ENCODE measurements at places on chromosomes 12 and 14. TPM values are rescaled to one million over a fixed set of nuclear protein-coding genes. Genes with fewer than 3 reads are reported as not detected.

The LPAR5 gene
- not detected for total RNA-seq

The NKX2-8 gene
- not detected for total RNA-seq

The NTN4 gene
- total RNA-seq = 1.4 TPM

The BICD1 gene
- total RNA-seq = 13.1 TPM

The ITGA5 gene
- total RNA-seq = 38.4 TPM

The SUDS3 gene
- total RNA-seq = 42.4 TPM

The ARHGEF40 gene
- total RNA-seq = 63.9 TPM

The GPR162 gene
- 5.4 TPM for total RNA-seq

The THTPA gene
- 14.0 TPM for total RNA-seq

The TMEM119 gene
- 0.85 TPM for total RNA-seq

The CNTN1 gene
- total RNA-seq = 2.9 TPM

The KRAS gene
- 19.5 TPM for total RNA-seq

The C12orf54 gene
- total RNA-seq = not detected

The GALNT16 gene
- 1.2 TPM for total RNA-seq

The MUCL1 gene
- not detected for total RNA-seq

The ERBB3 gene
- total RNA-seq = 39.8 TPM

The SLCO1B1 gene
- total RNA-seq = 0.04 TPM

The NINJ2 gene
- 2.6 TPM for total RNA-seq

The SLC25A47 gene
- total RNA-seq = 0.07 TPM

The SNAPC1 gene
- total RNA-seq = 11.6 TPM

The CLEC2B gene
- 0.18 TPM for total RNA-seq

The AGAP2 gene
- 0.35 TPM for total RNA-seq

The SETD3 gene
- 70.2 TPM for total RNA-seq

The RTL1 gene
- not detected for total RNA-seq

The GATC gene
- 19.8 TPM for total RNA-seq

The CELA1 gene
- not detected for total RNA-seq

The MTERF2 gene
- 6.5 TPM for total RNA-seq

The IFI27 gene
- not detected for total RNA-seq

The CLEC1B gene
- not detected for total RNA-seq

The SVOP gene
- under 0.01 TPM for total RNA-seq

The NTF3 gene
- 0.92 TPM for total RNA-seq

The TESPA1 gene
- total RNA-seq = not detected

The CAPZA3 gene
- not detected for total RNA-seq

The FGF23 gene
- total RNA-seq = 0.37 TPM

Data from H7 (cell line).